ENCODE measurements at places on chromosomes 4 and X.

DNA sequence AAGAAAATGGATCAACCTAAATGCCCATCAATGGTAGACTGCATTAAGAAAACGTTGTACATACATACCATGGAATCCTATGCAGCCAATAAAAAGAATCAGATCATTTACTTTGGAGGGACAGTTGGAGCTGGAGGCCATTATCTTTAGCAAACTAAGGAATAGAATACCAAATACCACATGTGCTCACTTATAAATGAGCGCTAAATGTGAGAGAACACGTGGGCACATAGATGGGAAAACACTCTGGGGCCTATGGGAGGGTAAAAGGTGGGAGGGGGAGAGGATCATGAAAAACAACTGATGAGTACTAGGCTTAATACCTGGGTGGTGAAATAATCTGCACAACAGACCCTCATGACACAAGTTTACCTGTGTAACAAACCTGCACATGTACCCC lies 1729.9 kb upstream of the PCDH10 start:
- DNase-seq = no peak

- DNase-seq = peak; percentile 0
Observed at GRCh38 chrX:149456476-149457245, 48.4 kb downstream of the IDS start.

DNA sequence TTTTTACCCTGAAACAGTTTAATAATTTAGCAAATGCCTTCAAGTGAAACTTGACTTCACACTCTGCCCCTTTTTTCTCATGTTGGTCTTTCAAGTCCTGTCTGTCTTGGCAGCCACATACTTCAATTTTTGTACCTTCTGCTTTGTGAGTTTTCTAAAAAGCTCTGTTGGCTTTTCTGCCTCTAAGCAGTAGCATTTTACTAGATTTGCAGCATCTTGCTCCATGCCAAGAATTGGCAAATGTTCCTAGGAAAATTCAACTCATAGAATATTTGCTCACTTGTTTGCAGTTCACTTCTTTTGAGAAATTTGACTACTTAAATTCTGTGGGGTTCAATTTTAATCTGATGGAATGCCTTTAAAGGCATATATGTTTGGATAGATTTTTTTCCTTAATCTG lies 59.2 kb downstream of the FAM47A start:
- no peak for DNase-seq

GRCh38 chrX:96224279-96224678 lies 460.4 kb upstream of the DIAPH2 start:
- no peak for DNase-seq

DNA sequence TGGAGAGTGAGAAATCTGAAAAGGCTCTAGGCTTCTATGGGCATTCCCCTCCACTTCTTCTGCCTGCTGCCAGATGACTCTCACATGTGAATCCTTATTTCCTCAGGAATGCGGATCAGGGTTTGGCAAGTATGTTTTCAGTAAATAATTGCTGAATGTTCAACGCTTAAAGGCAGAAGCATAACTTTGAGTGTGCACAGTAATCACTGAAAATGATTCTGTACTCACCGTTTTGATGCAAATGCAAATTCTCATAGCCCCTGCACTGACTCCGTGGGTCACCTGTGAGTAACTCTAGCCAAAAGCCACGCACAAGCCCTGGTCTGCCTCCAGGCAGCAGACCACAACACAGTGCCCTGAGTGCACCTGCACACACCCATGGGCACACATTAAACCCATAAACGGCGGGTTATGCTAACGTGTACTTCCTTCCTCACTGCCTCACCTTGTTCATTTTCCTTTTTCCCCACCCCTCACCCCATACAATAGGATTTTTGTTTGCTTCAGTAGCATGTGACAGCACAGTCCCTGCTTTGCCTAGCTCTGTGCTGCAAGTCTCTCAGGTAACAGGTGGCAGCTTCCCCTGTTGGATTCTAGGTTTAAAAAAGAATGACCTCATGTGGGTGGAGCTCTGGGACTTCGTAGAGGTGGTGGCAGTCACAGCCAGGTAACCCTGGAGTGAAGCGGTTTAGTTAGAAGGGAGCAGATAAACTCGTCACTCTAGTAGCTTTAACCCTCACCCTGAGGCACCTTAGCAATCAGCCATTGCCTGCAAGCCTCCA lies at the start of gene ARHGEF38:
ARHGEF38 (plus strand) TSS at position 656 of the 782 bp plus-strand sequence. CDS start 146 bp downstream, outside the sequence.
- peak; percentile 79 for DNase-seq

DNA sequence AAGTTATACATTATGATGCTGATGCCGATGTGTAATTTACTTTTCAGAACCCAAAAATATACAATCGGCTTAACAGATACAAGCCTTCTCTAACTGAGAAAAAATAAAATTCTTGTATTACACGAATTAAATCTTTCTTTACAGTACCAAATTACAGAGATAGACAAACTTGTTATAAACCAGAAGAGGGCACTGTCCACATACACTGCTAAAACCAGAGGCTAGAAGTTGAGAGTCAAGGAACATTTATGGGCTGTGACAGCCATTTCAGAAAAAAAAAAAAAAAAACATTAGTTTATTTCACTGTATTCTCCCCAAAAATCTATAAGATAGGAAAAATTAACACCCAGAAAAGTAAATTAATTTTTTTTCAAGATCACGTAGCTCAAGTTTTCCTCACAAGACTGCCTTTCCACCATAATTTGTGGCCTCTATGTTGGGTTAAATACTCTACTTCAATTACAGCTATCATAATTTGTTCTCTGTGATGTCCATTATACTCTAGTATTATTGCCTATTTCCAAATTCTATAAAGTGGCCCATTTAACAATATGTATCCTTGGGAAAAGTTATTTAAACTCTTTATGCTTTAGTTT lies 12.0 kb downstream of the EREG start:
- DNase-seq = peak; percentile 75

DNA sequence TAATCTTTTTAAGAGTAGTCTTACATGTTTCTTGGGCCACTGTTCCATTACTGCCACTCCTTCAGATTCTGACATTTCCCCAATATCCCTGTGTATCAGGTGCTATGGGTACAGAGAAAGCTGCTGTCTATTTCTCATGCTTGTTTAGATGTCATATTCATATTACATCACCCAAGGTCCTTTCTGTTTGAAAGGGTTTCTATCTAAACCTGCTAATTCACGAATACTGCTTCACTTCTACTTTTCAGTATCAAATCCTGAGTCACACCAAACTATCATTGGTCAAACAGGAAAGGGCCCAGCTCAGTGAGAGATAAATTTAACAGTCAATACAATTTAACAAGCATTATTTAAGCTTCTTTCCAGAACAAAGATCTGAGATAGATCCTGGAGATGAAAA lies 241.4 kb downstream of the UGT8 start:
- no peak for DNase-seq

GRCh38 chr4:169440446-169440845 lies 169.7 kb upstream of the SH3RF1 start:
- no peak for DNase-seq

GRCh38 chr4:141757287-141757686 lies 120.9 kb downstream of the IL15 start:
- DNase-seq = no peak
